Breast epithelium (tissue), 4 donors: ENCODE measurements at places on chromosomes 16 and 17. TPM values are rescaled to one million over a fixed set of nuclear protein-coding genes. Genes with fewer than 3 reads are reported as not detected.

- H3K4me3 ChIP-seq, result no peak overlapping the region
- H3K4me1 ChIP-seq, result no peaks in the 10 kb centered on the region
- no peaks in the 10 kb centered on the region for H3K27me3 ChIP-seq
- no peak overlapping the region for H3K27ac ChIP-seq
Measured at GRCh38 chr17:15036238-15036637, 228.9 kb downstream of the PMP22 start.

DNA sequence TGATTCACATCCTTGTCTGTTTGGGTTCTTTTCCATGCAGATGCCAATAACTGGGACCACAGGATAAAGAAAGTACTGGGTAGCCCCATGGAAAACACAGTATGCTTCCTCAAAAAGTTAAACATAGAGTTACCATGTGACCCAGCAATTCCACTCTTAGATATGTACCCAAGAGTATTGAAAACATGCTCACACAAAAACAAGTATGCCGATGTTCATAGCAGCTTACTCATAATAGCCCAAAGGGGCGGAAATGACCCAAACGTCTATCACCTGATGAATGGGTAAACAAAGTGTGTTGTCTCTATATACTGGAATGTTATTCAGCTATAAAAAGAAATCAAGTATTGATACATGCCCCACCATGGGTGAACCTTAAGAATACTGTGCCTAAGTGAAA, 55.4 kb downstream of the CYB5B start:
- H3K36me3 ChIP-seq, result no peaks in the 10 kb centered on the region
- H3K4me1 ChIP-seq, result peaks cover 3% of the 10 kb centered on the region
- H3K4me3 ChIP-seq, result no peak overlapping the region
- DNase-seq, result no peak
- no peaks in the 10 kb centered on the region for H3K27me3 ChIP-seq
- no peak overlapping the region for H3K27ac ChIP-seq

DNA sequence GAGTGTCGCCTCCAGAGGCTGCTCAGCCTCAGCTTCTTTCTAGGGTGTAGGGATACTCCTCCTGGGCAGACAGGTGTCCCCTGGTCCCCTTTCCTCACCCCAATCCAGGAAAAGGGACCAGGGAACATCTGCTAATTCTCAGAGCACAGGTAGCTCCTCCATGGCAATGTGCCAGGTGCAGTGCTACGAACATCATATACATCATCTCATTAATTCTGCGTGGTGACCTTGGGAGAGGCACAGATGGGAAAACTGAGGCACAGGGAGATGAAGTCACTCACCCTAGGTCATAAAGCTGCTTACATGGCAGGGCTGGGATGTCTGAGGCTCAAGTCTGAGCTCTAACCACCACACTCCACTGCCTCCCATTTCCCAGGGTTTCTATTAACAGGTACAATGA, 11.7 kb downstream of the HDAC5 start:
- H3K27me3 ChIP-seq, result no peaks in the 10 kb centered on the region
- H3K4me3 ChIP-seq, result no peak overlapping the region
- no peak for DNase-seq
- peak overlapping the region; percentile 82 for H3K27ac ChIP-seq

DNA sequence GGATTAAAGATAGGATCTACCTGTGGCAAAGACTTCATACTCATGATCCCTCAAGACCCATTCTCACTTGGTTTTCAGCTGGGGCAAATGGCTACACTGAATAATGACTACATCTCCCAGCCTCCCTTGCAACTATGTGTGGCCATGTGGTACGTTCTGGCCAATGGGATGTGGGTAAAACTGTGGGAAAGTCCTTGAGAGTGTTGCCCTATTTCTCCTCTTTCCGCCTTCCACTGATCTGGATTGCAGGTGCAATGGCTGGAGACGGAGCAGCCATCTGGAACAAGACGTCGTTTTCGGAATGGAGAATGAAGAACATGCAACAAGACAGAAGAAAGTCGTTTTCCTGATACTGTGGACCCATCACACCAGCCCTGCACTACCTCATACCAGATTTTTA, 48.5 kb downstream of the HAPSTR1 start:
- no peaks in the 10 kb centered on the region for H3K36me3 ChIP-seq
- DNase-seq, result no peak
- H3K27me3 ChIP-seq, result no peaks in the 10 kb centered on the region
- H3K27ac ChIP-seq, result no peak overlapping the region
- no peak overlapping the region for H3K4me3 ChIP-seq
- peaks cover 5% of the 10 kb centered on the region for H3K4me1 ChIP-seq

GRCh38 chr16:50197582-50197981, 44.5 kb downstream of the TENT4B start:
- H3K27ac ChIP-seq, result no peak overlapping the region
- H3K4me3 ChIP-seq, result no peak overlapping the region
- no peaks in the 10 kb centered on the region for H3K36me3 ChIP-seq
- DNase-seq, result no peak

GRCh38 chr17:49890852-49891251, 43.0 kb upstream of the TAC4 start:
- no peak overlapping the region for H3K27ac ChIP-seq
- H3K4me3 ChIP-seq, result no peak overlapping the region
- H3K27me3 ChIP-seq, result no peaks in the 10 kb centered on the region
- H3K36me3 ChIP-seq, result no peaks in the 10 kb centered on the region
- no peak for DNase-seq
- H3K4me1 ChIP-seq, result no peaks in the 10 kb centered on the region

DNA sequence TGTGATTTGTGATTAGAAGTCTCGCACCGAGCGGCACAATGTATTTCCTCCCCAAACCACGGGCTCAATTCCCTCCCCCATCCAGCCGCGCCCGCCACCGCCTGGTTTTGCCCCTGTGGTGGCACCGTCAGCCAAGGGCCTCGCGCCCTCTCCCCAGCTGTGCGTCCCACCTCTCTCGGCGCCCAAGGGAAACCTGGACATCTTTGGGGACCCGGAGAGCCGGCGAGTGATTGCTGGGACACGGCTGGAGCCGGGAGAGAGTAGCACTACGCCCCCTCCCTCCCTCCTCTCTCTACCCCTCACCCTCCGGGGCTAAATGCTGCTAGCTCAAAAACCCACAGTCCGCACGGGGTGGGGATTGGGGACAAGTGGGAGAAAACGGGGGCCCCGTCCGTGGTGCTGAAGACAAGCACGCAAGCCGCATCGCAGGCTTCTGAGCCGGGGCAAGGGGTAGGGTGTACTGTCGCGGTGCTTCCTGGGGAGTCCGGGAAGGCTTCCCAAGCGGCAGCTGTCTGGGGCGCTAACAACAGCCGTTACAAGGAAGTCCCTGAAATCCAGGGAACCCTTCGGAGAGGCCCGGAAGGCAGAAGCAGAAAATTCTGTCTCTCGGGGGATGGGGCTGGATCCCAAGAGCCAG, 1.4 kb downstream of the CBLN1 start:
- no peak overlapping the region for H3K4me3 ChIP-seq
- peaks cover 93% of the 10 kb centered on the region for H3K27me3 ChIP-seq
- H3K27ac ChIP-seq, result no peak overlapping the region
- no peaks in the 10 kb centered on the region for H3K4me1 ChIP-seq

- DNase-seq, result no peak
- H3K4me3 ChIP-seq, result no peak overlapping the region
- H3K4me1 ChIP-seq, result no peaks in the 10 kb centered on the region
Measured at GRCh38 chr17:68210570-68211315, 37.1 kb upstream of the AMZ2 start.

NETO2 gene
- total RNA-seq, result 16.7 TPM

DNA sequence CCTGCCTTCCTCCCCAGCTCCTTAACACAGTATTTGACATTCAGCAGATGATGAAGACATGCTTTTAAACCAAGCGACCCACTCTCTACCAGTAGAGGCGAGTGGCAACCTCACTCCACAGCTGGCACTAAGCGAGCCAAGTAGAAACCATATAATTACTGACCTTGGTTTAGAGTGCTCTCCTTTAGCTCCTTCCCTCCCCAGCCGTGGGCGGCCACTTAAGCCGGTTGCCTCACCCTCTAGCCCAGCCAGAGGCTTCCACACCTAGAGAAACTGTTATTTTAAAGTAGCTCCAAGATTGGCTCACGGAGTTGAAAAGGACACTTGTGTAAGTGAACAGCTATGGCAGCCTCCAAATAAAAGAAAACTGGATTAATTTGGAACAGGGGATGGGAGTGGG, 109.1 kb upstream of the CRHR1 start:
- DNase-seq, result no peak
- H3K27me3 ChIP-seq, result no peaks in the 10 kb centered on the region
- no peak overlapping the region for H3K27ac ChIP-seq
- no peaks in the 10 kb centered on the region for H3K4me1 ChIP-seq
- H3K36me3 ChIP-seq, result no peaks in the 10 kb centered on the region

CCL17 gene
- not detected for total RNA-seq
